ENCODE measurements at places on chromosomes 11 and 22.
A peak's percentile ranks its signal among the peaks of the same experiment; 100 is the strongest.

- DNase-seq = no peak
Observed at GRCh38 chr11:45877221-45877620, 8.2 kb upstream of the MAPK8IP1 start.

GRCh38 chr22:50610041-50610451, 9.5 kb downstream of the MAPK8IP2 start:
- DNase-seq = no peak

DNA sequence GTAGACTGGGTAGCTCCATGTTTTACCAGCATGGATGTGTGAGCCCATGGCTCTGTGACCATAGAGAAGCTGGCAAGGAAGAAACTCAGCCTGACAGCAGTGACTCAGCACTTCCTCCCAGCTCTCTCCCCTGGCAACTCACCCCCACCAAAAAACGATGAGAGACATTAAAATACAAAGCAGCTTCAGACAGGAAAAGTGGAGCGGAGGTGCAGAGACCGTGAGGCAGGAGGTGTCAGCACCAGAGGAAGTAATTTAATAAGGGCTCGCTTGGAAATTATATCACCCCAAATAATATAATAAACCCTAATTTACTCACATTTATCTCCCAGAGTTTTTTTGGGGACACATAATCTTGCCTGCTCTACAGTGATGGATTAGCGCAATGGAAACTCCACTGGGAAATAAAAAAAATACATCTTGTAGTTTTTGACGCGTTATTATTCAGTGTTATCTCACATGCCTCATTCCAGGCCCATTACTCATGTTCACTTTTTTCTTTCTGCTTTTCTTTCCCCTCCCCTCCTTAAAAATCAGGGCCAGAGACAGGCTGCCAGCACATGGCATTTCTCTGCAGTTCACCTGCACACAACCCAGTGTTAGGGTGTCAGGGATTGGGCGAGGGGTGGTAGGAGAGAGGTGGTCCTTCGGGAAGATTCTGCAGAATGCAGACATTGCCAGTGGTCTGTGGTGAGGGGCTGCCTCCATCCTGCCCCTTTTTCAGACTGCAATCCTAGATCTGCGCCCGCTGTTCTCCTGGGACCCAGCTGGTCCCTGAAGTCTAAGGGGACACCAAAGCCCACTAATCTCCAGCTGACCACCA, 170.8 kb downstream of the BUD13 start:
- DNase-seq = no peak

- no peak for DNase-seq
Observed at GRCh38 chr11:44028816-44029506, 18.8 kb upstream of the ACCSL start.

GRCh38 chr11:40236526-40236925, 1222.9 kb downstream of the LRRC4C start:
- no peak for DNase-seq

DNA sequence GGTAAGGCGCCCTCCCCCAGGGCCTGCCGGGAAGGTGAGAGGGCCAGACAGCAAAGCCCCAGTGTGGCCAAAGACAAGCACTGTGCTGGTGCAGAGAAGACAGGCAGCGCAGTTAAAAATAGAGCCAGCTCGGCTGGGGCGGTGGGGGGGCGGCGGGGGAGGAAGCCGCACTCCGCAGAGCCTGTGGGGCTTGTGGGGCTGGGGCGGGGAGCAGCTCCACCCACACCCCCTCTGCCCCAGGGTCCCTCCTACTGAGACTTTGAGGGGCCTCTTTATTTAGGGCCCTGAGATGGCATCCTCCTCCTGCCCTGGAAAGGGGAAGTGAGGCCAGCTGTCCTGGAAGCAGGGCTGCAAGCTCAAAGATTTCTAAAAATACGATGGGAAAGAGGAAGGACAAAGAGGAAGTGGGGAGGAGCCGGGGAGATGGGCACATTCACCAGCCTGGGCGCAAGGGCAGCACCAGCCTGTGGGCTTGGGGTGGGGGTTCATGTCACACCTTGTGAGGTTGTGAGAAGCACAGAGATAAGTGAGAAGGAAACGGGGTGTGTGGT, 2.6 kb downstream of the CYTH4 start:
- DNase-seq = peak; percentile 74

- DNase-seq = no peak
Observed at GRCh38 chr11:93655581-93656255, 5.8 kb upstream of the CEP295 start.

DNA sequence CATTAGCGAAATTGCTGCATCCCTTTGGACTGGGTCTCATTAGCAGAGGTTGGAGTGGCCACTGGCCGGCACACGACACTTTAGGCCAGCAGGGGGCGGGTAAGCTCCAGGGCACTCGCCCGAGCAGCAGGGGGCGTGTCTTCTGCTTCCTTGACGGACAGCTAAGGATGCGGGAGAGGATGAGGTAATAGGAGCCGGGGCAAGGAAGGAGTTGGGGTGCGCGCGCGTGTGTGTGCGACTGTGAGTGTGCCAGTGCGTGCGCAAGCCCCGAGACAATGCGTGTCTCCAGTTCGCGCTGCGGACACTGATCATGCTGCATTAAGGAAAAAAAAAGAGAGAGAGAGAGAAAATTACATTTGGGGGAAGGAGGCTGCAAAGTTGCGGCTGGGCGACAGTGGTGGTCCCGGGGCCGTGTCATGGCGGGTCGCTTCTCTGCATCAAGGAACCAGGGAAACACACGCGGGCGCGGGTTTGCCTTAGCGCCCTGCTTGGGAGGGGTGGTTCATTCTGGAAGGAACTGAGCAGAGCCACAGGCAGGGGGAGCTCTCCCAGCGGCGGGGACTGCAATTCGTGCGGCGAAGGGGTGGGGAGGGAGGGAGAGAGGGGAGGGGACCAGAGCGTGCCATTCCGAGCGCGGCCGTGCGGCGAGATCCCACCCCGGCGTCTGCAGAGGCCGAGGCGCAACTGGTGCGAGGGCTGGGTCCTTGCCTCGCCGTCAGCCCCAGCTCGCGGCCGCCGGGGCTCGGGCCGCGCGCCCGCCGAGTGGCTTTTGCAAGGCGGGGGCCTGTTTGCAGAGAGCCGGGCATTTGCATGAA, at the start of gene DTX4:
TSS of gene DTX4 (plus strand) at position 625 of the 815 bp plus-strand sequence. CDS start 464 bp downstream, outside the sequence.
- peak; percentile 92 for DNase-seq

- no peak for DNase-seq
Observed at GRCh38 chr11:109547356-109548027, 125.5 kb downstream of the C11orf87 start.

DNA sequence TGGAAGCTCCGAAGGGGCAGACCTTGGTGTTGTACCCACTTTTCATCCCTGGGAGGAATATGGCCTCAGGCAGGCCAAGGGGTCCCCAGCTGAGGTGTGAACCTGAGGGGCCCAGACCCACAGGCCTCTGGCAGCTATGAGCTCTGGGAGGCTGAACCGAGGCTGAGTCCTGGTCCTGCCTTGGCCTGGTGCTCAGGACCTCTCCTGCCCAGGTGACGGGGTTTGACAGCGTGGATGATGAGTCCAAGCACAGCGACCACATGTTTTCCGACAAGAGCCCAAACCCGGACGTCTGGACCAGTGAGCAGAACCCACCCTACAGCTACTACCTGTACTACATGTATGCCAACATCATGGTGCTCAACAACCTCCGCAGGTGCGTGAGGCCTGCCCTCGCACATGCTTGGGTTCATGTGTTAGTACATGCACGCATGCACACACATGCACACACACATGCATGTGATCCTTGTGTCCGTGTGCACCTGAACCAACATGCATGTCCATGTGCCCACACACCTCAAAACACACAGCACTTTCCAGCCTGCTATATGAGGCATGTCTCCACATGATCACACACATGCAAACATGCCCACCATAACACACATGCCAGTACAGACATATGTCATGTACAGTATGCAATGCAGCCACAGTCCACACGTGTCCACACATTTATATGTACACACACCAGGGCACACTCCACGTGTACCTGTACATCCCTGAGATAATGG, 40.9 kb downstream of the RNF141 start:
- DNase-seq = no peak

GRCh38 chr11:15640318-15640717, 525.6 kb downstream of the INSC start:
- no peak for DNase-seq

- DNase-seq = peak; percentile 8
Observed at GRCh38 chr11:16239141-16240105, 116.9 kb downstream of the SOX6 start.

DNA sequence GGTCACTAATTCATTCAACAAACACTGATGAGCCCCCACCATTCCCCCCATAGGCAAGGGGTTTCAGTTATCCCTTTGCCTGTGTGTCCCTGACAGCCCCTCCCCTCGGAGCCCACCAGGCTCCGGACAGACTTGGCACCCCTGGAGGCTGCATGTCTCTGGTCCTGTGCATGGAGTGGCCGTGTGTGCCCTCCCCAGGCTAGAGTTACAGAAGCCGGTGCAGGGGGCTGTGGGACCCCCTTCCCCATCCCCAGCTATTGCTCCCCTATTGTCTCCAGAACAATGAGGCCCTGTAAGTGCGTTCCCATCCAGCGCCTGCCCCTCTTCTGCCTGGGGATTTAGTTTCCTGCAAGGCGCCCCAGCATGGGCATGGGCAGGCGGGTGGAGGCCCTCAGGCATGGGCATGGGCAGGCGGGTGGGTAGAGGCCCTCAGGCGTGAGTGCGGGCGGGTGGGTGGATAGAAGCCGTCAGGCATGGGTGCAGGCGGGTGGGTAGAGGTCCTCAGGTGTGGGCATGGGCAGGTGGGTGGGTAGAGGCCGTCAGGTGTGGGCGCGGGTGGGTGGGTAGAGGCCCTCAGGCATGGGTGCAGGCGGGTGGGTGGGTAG, 1.5 kb downstream of the MUC2 start:
- DNase-seq = no peak

DNA sequence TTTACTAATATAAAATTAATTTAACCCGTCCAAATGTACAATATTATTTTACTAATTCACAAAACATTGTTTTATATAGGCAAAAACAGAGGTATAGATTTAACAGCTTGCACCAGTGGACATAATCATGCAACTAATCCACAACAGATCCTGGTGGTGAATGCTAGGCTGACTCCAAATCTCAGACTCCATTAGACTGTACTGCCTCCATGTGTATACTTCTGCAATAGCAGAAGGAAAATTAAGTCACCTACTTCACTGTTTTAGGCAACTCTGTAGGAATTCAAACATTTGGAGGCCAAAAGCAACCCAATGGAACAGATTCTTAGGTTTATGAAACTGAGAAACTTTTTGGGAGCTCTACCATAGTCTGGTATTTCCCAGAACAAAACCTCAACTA, 30.0 kb upstream of the RAB39A start:
- DNase-seq = no peak

- DNase-seq = no peak
Observed at GRCh38 chr22:37374571-37374970, 52.7 kb downstream of the ELFN2 start.

GRCh38 chr11:60974726-60975125, 3.2 kb downstream of the CD6 start:
- peak; percentile 78 for DNase-seq

- no peak for DNase-seq
Observed at GRCh38 chr11:92308366-92308765, 83.7 kb downstream of the FAT3 start.

GRCh38 chr11:54930930-54931329, 224.3 kb downstream of the OR4A5 start:
- no peak for DNase-seq

DNA sequence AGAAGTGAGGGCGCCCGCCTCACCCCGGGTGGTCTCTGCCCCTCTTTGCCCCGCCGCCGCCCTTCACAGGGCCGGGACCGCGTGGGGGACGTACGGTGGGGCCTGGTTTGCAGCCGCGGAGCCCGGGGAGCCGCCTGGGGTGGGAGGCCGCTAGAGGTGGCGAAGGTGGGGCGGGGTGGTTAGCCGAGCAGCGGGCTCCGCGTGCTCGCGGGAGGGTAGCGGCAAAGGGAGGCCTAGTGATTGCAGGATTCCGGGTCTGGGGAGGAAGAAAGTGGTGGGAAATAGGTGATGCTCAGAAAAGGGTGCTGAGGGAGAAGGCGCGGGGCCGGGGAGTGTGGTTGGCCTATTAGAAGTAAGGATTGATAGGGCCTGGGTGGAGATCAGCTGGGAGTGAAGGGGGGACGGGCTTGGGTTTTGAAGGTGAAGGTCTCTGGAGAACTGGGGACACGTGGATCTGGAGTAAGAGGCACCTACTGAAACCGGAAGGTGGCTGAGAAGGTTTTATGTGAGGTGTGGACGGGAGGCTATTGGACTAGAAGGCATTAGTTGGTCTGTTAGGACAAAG, 571 bp downstream of the FAR1 start:
- no peak for DNase-seq

- no peak for DNase-seq
Observed at GRCh38 chr11:14857621-14858020, 34.4 kb downstream of the CYP2R1 start.

DNA sequence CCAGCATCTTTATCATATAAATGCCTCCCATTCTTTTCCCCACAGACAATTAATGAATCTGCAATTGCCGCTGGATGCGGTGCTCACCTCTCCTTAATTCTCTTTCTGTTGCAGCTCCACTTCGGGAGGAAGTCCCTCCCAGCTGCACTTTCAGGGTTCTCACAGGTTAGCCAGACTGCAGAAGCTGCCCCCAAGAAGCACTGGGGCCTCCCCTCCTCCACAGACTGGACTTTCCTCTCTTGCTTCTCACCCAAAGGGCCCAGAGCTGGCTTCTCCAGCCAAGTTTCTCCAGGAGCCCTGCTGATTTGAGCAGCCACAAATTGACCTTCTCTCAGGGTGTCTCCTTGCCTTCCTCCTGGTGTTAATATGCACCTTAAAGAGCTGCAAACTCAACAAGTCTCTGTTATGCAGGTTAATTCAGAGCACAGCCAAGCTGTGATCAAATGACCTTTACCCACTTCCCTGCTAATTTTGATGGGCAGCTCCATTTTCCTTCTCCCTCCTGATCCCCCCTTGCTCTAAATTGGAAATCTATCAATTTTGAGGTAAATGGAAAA, 298.9 kb downstream of the BUD13 start:
- no peak for DNase-seq

GRCh38 chr11:47955061-47955755, 25.2 kb upstream of the PTPRJ start:
- DNase-seq = no peak

DNA sequence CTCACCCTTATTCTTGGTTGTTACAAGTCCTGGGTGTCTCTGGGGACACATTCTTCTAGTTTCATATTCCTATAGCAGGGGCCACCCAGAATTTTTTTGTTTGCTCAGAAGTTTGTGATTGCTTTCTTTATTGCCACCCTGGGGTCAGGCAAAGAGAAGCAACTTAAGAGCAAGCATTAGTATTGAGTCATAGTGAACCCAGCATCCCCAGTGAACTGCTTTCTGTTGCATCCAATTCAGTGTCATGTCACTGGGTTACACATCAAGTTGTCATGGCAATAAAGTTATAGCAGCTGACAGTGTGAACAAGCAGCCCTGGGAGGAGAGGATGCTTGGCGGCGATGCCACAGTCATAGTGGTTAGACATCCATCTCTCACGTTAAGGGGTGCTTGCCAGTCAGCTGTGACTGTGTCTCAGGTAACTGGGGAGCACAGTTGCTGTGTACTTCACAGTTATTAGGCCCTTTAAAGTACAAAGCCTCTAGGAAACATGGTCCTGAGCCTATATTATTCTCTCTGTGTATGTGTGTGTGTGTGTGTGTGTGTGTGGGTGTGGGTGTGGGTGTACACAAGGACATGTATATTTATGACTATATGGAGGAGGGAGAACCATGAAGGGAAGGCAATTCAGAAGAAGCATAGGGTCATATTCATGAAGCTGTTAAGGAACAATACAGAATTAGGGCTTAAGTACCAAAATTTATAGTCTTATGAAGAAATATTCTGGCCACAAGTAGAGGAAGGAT, 52.5 kb downstream of the TRIM44 start:
- peak; percentile 19 for DNase-seq

All from globus pallidus (tissue), 1 donor.